ENCODE measurements at places on chromosomes 6 and 20. TPM values are rescaled to one million over a fixed set of nuclear protein-coding genes. Genes with fewer than 3 reads are reported as not detected.

The COL21A1 gene
- total RNA-seq: not detected

The ADGRG6 gene
- 0.69 TPM for total RNA-seq

The STX11 gene
- 17.5 TPM for total RNA-seq

The DACT2 gene
- not detected for total RNA-seq

The VWA7 gene
- 0.89 TPM for total RNA-seq

The PROKR2 gene
- not detected for total RNA-seq

DNA sequence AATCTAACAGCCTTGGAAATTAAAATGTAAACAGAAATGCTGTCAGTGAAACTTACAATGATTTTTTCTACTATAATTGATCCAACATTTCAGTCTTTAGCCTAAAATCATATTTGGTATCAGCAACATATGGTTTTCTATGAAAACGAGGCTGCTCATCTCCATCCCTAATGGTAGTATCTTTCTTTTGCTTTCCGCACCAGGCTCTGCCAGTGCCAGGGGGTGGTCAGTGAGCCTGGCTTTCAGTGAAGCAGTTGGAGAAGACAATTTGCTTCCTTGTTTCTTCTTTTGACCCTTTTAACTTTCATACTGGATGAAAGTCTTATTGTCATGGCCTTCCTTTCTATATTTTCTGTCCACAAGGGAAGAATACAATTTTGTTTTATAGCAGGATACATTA, 258.4 kb downstream of the ARID1B start:
- DNase-seq: no peak

- DNase-seq: no peak
These were observed 639 bp upstream of the LBP start for GRCh38 chr20:38345643-38346042.

GRCh38 chr20:31943052-31943471, 8.8 kb downstream of the PDRG1 start:
- no peak for DNase-seq

- DNase-seq: no peak
These were observed 99.0 kb upstream of the POPDC3 start for GRCh38 chr6:105278813-105279212.

GRCh38 chr6:106356378-106356777, 4.1 kb upstream of the CRYBG1 start:
- DNase-seq: no peak

DNA sequence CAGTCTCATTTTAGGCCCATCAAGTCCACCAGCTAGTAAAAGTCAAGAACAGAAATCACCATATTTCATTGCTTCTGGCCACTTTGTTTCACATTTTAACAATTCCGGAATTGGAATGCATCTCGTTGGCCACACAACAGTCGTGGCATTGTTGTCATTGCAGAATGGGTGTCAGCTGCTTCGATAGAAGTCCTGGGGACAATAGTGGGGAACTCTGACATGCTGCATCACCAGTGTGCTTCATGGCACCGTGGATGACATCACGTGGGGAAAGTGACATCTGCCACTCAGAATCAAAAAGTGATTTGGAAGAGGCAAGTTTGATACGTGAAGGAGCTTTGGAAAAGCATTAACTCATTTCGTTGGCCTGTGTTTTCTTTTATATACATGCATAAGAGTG, 43.8 kb upstream of the XRN2 start:
- no peak for DNase-seq

- no peak for DNase-seq
These were observed 23.9 kb upstream of the ASXL1 start for GRCh38 chr20:32333988-32334885.

DNA sequence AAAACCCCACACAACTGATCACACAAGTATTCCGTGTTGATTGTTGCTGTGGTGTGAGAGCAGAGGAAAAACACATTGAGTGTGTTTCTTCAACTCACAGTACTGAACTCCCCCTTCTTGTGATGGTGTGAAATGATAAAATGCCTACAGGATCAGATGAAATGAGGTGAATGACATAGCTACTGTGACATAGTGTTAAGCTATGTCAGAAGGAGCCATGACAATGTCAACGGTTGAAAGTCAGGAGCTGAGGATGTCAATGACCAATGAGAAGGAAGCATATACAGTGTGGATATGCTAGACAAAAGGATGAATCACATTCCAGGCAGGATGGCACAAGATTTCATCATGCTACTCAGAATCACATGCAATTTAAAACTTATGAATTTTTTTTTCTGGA, 38.8 kb downstream of the WASF1 start:
- no peak for DNase-seq

DNA sequence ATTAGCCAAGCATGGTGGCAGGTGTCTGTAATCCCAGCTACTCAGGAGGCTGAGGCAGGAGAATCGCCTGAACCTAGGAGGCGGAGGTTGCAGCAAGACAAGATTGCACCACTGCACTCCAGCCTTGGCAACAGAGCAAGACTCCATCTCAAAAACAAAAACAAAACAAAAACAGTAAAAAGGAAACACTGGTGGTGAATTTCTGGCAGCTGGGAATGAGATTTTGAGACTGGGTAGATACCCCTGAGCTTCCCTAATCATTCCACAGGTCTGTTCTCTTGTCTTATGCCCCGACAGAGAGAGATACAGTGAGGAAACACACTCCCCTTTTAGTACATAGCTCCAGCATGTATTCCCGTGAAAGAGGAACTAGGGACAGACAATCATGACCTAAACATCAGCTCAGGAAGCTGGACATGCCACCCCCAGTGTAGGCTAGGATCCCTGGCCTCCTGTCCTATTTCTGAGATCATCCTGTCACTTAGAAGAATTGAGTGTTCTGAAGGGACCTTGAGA, 9.6 kb downstream of the MAN1A1 start:
- DNase-seq: no peak

- no peak for DNase-seq
These were observed 70.3 kb downstream of the HIVEP2 start for GRCh38 chr6:142874676-142875075.

DNA sequence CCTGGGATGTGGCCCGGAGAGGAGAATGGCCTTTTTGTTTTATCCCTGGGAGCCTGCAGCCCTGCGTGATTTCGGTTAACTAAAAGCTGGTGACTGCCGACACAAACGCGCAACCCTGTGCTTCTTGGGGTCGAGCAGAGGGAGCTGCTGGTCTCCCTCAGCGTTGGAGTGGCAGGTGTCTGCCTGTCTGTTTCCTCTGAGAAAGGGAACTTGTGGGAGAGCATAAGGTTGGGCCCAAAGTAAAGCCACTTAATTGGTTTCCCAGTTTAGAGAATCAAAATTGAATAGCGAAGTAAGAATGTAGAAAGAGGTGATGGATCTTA, 500 bp downstream of the LTV1 start:
- no peak for DNase-seq

GRCh38 chr6:35048631-35049083, 92.5 kb downstream of the TCP11 start:
- peak; percentile 51 for DNase-seq

Measured in activated naive CD4-positive, alpha-beta T cell treated with anti-CD3 and anti-CD28 coated beads for 36 hours (primary cell).